ENCODE measurements at places on chromosomes 6 and 20.

GRCh38 chr6:37061157-37061804 is 55.8 kb downstream of the FGD2 start:
- peak; percentile 75 for DNase-seq

DNA sequence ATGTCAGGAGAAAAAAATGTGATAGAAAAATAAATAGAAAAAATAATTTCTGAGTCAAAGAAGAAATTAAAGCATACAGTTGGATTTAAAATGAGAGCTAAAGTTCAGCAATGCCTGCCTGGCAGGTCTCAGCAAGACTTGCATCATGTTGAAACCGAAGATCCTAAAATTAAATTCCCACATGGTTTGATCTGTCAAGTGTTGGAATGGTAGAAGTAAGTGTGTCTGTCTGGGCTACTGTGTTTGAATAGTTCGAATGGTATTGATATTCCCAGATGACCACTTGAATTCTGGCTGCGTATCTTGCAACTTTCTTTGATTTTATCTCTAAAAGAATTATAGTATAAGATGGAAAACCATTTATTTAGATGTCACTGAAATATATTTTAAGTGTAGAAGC is 1349.6 kb downstream of the EPHA7 start:
- no peak for DNase-seq

GRCh38 chr6:8468552-8469356 is 33.4 kb upstream of the SLC35B3 start:
- DNase-seq, result no peak

DNA sequence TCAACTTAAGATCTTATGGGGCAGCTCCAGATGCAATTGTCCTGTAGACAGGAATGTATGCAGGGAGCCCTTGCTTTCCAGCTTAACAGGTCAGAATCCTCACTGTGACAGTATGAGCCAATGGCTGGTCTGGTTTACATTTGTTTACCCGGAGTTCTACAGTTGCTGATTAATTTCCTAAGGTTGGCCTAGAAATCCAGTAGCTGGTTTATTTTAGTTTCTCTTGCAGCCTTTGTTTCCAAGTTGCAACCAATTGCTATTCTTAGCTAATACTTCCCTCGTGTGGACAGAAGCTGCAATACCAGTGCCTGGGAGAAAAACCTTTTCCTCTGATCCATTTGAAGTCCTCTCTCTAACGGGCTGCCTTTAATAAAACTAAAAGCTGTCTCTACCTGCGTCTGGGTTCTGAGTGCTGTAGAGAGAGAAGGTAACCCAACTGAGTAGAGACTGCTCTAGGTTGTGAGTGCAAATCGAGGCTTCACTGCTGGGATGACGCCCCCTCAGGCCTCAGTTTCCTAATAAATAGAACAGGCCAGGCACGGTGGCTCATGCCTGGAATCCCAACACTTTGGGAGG is 45.9 kb downstream of the ZNF217 start:
- peak; percentile 39 for DNase-seq

- no peak for DNase-seq
Observed at GRCh38 chr6:88360203-88360797, 194.2 kb upstream of the CNR1 start.

- no peak for DNase-seq
Observed at GRCh38 chr20:50257860-50258259, 67.2 kb downstream of the CEBPB start.

- no peak for DNase-seq
Observed at GRCh38 chr6:111072801-111073360, 14.4 kb upstream of the SLC16A10 start.

DNA sequence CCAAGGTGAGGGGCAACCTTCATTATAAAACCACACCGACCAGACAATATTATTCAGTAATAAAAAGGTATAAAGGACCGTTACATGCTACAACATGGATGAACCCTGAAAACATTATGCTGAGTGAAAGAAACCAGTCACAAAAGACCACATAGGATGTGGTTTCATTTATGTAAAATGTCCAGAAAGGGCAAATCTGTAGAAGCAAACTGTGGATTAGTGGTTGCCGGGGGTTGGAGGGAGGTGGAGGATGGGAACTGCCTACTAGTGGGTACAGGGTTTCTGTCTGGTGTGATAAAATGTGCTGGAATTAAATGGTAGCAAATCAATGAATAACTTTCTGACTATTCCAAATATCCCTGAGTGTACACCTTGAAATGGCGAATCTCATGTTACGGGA is 10.2 kb upstream of the PRND start:
- no peak for DNase-seq

- no peak for DNase-seq
Observed at GRCh38 chr6:34580707-34581560, 24.8 kb upstream of the SPDEF start.

GRCh38 chr6:54191461-54191860 is 80.2 kb downstream of the MLIP start:
- DNase-seq, result no peak

GRCh38 chr6:158516098-158516497 is 43.8 kb upstream of the TMEM181 start:
- no peak for DNase-seq

DNA sequence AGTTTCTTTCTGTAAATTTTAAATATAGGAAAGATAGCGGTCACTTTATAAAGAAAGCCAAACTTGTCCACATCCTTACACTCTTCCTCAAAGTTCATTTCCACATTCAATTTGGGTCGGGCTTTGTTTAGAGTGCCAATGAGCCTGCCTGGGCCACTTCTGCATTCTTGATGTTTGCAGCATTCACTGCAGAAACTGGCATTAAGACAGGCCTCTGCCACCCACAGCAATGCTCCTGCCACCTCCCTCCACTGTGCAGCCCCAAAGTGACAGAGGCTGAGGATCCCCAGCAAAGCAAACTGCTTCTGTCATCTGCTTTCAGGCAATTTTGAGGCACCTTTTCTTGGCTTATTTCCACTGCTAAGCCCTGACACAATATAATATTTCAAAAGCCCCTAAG is 61.2 kb downstream of the TNFAIP3 start:
- DNase-seq, result no peak

GRCh38 chr6:105304825-105305224 is 98.1 kb downstream of the PREP start:
- DNase-seq, result no peak

- DNase-seq, result peak; percentile 61
Observed at GRCh38 chr6:44058617-44059358, 68.5 kb downstream of the MRPL14 start.

DNA sequence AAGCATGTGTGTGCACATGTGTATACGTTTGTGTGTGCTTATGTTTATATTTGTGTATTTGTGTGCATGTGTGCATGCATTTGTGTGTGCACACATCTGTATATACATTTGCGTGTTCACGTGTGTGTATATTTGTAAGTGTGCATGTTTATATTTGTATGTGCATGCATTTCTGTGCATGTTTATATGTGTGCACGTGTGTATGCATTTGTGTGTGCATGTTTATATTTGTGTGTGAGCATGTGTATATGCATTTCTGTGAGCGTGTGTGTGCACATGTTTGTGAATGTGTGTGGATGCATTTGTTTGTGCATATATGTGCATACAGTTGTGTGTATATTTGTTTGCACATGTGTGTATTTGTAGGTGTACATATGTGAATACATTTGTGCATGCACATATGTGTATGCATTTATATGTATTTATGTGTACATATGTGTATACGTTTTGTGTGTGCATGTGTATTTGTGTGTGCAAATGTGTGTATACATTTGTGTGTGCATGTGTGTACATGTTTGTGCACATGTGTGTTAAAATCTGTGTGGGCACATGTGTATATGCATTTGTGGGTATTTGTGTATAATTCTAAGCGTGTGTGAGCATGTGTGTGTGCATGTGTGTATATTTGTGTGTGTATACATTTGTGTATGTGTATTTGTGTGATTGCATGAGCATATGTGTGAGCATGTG is 140.4 kb upstream of the AFDN start:
- no peak for DNase-seq

DNA sequence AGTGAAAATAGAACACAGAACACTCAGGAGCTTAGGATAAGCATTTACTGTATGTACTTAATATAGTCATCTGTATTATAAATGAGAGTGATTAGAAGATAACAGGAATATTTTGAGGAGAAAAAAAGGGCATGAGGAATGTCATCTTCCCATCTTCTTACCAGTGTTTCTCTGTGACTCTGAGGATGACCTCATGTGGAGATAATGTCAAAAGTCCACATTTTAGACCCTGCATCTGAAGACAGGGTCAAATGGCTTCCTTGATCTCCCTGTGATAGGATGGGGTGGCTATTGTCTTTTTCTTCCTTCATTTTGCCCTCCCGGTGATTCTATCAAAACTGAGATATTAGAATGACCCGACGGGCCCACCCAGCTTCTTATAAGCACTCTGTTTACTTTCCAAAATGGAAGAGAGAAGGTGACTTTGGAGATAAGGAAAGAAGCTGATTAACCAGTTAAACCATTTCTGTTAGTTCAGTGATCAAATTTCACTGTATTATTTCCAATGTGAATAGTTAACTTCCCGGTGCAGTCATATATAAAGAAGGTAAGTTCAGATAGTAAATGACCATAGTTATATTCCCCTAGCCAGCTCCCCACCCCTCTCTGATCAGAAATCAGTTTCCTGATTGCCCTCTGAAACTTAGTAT is 115.7 kb upstream of the SALL4 start:
- no peak for DNase-seq

- DNase-seq, result no peak
Observed at GRCh38 chr20:46694484-46694883, 5.2 kb upstream of the TP53RK start.

DNA sequence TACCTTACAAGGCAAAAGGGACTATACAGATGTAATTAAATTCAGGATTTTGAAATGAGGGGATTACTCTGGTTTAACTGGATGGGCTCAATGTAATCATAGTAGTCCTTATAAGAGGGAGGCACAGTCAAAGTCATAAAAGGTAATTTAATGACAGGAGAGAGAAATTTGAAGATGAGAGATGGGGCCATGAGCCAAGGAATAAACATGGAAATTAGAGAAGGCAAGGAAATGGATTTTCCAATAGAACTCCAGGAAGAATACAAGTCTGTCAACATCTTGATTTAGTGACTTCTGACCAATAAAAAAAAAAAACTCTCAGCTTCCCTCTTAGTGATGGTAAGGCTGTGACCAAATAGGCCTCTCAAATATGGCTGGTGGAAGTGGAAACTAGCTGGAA is 101.9 kb upstream of the BEND3 start:
- DNase-seq, result no peak

DNA sequence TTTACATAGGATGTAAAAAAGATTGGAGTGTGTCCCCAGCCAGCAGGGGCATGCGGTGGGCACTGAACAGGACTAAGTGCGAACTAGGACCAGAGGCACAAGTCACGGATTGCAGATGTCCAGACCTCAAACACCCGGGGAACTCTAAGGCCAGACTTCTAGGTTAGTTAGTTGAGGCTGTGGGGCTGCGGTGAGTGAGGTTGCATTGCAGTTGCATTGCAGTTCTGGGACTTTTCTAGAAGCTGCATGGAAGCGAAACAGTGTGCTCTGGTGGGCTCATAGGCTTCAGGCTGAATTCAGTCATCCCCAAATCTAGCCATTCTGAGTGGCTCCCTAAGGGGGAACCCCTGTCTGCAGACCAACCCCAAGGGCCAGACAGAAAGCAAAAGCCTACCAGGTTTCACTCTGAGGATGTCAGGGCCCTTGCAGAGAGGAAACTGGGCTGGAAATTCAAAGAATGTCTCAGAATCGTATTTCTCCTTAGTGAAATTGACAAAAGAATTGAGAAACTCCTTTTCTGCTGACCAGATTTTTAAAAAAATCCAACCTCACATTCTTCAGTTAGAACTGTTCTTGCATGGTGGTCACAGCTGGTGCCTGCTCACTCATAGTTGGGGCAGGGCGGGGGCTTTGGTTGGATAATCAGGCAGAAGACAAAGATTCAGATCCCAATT is 182.8 kb downstream of the ZDHHC14 start:
- DNase-seq, result no peak

- DNase-seq, result no peak
Observed at GRCh38 chr6:157699777-157700636, 123.0 kb upstream of the SNX9 start.

DNA sequence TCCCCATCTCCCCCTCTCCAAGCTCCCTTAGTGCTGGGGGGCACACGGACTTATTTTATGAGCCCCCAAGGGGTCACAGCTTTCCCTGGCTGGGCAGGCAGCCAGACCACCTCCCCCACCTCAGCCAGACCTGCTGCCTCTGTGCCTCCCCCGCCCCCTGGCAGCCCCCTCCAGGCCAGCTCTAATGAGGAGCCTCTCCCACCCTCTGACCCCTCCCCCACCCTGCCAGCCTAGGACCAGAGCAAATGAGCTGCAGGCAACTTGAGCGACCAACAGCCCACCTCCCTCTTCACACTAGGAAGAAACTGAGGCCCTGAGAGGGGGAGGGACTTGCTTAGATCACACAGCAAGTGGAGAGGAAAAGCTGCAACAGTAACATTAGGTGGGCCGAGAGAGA is 1.9 kb downstream of the GDF5 start:
- DNase-seq, result no peak

- no peak for DNase-seq
Observed at GRCh38 chr20:1897965-1898464, 2.8 kb downstream of the SIRPA start.

GRCh38 chr6:26571592-26572296 is 25.0 kb upstream of the ABT1 start:
- peak; percentile 73 for DNase-seq

GRCh38 chr20:19943061-19943521 is 74.1 kb upstream of the NAA20 start:
- DNase-seq, result peak; percentile 25

DNA sequence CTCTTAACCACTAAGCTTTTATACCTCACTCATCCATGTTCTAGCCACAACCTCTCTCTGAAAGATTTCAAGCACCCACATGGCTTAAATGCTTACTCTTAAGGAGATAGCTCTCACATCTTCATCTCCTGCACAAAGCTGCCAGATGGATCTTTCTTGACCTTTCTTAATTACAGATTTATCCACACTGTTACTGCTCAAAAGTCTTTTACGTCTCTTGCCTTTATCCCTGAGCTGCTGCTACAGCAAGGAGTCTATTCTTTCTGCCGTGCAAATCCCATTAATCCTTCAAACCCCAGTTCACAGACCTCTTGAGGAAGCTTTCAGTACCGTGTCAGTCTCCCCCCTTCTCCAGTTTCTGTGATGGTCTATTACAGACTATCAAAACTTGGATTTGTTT is 54.6 kb downstream of the B4GALT5 start:
- DNase-seq, result no peak

DNA sequence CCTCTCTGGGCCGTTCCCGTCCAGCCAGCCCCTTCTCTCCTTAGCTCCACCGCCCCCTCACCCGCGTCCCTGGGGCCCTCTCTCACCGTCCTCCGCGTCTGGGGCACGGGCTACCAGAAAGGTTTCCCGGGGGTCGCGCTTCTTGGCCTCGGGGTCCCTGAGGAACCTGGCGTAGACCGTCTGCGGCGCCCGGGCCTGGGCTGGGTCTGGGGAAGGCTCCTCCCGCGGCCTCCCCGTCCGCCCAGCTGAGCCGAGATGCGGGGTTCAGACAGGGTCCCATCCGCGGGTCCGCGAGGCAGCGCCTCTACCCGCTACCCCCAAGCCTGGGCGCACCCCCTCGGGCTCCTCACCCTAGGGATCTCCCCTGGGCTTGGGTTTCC is 1.1 kb downstream of the TULP1 start:
- no peak for DNase-seq

- no peak for DNase-seq
Observed at GRCh38 chr6:150091476-150091875, 22.6 kb upstream of the ULBP3 start.

Data from body of pancreas (tissue), 4 donors.